ENCODE measurements at places on chromosomes 12 and 14.
A peak's percentile ranks its signal among the peaks of the same experiment; 100 is the strongest.

- DNase-seq = no peak
These were observed 2.0 kb downstream of the AMHR2 start for GRCh38 chr12:53425515-53426150.

GRCh38 chr12:118391836-118392235, 15.5 kb downstream of the SUDS3 start:
- no peak for DNase-seq

DNA sequence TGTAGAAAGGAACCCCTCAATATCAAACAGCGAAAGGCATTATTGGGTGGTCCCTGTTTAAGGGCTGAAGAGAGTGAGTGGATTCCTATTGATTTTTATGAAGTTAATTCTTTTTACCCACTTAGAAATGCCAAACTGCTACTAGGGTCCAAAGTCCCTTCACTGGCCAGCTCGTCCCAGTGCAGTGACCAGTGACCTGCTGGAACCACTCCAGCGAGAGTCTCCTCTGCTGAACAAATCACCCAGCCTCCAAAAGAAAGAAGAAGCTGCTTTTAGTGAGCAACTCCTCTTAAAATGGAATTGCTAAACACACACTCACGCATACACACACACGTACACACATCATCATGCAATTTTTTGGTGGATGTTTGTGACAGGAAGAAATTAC, 198.2 kb upstream of the PLEKHG7 start:
- no peak for DNase-seq

DNA sequence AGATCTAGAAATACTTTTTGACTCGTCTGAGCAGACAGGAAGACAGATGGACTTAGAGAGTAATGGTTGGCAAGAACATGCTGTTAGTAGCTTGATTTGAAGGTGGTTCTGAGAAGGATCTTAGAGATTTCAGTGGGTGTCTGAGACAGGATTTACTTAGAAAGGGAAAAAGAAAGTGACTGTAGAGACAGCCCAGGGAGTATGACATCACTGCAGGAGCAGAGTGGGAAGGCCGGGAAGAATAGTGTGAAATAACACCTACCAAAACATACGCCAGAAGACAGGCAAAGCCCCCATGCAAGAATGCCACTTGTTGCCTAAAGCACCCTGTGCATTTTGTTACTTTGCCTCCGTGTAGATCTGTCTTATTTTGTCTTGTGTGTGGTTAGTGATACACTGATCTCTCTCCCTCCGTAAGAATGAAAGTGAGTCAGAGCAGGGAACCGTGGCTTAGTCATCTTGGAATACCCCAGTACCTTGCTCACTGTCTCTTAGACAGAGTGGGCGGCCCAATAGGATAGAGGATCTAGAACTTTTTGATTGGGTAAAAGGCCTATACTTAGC, 161.3 kb upstream of the IFNG-AS1 start:
- DNase-seq = peak; percentile 96

- no peak for DNase-seq
These were observed 42.6 kb downstream of the BEGAIN start for GRCh38 chr14:100544506-100545141.

DNA sequence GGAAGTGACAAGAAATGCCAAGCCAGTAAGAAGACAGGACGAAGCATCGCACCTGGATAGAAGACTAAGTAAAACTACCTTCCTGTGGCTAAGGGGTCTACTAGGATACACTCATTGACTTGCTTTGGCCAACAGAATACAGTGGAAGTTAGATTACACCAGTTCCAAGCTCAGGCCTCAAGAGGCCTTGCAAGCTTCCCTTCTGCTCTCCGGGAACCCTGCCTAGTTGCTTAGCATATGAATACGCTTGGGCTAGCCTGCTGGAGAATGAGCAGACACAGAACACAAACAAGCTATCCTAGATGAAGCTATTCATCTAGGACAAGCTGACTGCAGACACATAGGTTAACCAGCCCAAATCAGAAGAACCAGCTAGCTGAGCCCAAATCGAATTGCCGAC, 97.0 kb downstream of the DPF3 start:
- DNase-seq = no peak

DNA sequence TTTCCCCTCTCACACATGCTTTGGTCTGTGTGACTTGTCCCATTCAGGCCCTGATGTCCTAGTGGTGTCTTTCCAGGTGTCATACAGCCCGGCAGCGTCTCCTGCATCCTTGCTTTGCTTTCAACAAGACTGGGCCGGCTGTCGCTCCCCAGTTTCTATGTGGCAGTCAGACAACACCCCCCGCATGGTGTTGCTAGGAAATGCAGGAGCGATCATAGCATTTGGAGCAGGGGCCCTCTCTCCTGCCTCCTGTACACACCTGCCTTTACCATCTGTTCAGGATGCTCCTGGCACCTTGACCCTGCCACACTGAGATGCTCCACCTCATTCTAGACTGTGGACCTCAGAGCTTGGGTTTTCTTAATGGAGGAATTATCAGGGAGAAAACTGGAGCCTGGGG, 29.5 kb downstream of the CACNA1C start:
- DNase-seq = no peak

GRCh38 chr12:32134101-32134888, 27.6 kb downstream of the BICD1 start:
- peak; percentile 51 for DNase-seq

GRCh38 chr12:114967151-114967550, 283.2 kb upstream of the TBX3 start:
- DNase-seq = no peak

DNA sequence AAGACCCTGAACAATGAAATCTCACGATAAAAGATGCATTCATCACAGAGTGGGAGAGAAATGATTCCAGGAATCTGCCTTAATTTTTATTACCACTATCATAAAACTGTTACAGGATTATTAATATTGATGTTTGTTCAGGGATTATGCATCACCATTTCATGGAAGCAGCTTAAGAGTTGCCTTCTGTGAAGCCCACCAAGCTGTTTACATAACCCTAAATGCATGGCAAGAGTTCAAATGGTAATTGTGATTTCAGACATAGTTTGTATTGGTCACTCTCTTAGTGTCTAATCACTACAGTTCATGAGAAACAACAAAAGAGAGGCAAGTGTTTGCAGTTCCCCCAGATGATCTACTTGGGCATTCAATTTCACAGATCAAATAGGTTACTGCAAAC, 527.7 kb downstream of the RPS29 start:
- no peak for DNase-seq

DNA sequence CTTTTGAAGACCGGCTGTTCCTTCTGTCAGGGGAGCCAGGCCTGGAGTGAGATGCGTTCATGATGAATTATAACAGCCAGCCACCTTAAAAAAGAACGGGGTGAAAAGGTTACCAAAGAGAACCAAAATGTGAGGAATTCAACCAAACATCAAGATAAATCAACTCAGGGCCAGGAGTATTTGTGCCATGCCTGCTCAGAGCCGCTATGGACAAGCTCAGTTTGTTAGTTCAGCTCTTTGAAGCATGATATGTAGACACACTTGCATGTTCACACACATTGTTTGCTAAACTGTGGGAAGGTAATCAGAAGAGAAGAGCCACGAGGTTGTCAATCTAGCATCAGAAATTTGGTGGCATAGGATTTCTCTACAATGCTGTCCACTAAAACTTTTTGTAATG, 367.4 kb upstream of the TBX3 start:
- no peak for DNase-seq

GRCh38 chr12:19547271-19547671, 108.0 kb downstream of the AEBP2 start:
- peak; percentile 84 for DNase-seq

DNA sequence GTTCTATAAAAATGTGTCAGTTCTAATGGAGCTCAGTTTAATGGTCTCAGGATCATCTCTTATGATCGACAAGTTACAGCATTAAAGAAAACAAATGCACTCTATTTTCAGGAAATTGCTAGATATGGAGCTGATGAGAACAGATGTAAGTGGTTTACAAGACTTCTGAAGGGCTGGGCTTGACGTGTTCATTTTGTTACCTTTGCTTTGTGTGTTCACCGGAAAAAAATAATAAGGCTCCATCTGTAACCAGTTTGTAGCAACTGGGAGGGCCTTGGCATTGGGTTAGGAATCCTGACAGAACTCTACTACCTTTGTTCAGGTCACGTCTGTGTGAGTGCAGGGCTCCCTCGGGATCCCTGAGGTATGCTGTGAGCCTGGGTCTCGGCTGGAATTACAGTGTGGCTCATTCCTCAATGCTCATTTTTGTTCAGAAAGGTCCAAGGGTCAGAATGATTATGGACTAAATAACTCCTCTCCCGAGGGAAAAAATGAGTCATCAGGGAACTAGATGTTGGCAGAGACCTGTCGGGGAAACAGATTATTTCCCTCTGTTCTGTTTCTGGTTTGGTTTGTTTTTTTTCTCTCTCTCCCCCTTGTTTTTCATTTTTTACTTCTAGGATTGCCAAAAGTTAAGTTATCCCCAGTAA, 158.0 kb downstream of the SLC5A8 start:
- DNase-seq = peak; percentile 66

DNA sequence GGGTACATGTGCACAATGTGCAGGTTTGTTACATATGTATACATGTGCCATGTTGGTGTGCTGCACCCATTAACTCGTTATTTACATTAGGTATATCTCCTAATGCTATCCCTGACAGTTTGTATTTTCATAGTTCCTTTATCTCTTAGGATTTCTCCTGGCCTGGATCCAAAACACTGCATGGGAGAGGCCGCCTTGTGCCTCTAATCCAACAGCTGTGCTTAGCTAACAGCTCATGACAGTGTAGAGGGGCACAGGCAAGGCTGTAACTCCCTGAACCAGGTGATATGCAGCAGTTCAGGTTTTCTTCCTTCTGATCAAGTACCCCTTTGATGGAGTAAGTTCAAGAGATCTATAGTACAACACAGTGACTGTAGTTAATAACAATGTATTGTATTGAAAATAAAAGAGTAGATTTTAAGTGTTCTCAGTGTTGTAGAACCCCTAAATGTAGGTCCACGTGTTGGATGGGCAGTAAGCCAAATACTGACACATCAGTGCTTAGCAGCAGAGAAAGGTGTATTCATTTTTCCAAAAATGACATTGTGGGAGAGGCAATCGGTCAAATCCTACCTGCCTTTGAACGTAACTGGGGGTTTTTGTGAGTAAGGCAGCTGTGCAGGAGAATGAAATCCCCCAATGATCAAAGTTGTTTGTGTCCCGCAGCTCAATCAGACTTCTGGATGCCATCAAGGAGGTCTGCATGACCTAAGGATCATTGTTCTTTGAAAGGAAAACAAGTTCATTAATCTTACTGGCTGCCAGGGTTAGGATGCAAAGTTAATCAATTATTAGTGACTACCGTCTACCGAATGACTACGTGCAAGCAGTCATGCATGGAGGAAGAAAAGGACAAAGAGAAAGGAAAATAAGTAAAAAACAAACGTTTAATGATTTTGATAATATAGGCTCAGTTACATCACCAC, 89.3 kb upstream of the FGD4 start:
- peak; percentile 72 for DNase-seq

GRCh38 chr12:113145720-113146551, 3.6 kb upstream of the CFAP73 start:
- peak; percentile 22 for DNase-seq

- peak; percentile 9 for DNase-seq
These were observed 412.6 kb downstream of the MDGA2 start for GRCh38 chr14:47262801-47263200.

DNA sequence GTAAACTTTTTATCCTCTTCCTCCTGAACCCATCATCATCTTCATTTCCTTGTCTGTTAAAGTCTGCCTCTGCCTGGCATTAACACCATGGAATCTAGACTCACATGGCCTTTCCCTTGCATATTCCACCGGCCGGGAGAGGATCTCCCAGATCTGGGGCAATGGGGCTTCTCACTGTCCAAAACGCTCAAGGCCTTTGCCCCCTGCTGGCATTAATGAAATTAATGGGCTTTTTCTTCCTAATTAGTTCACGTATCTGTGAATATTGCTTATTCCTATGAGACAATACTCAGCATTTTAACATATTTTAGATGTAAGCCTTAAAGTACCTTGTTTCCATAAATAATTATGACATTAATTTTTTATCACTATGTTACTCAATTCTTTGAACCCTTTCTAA, 42.9 kb upstream of the CAPRIN2 start:
- DNase-seq = no peak

DNA sequence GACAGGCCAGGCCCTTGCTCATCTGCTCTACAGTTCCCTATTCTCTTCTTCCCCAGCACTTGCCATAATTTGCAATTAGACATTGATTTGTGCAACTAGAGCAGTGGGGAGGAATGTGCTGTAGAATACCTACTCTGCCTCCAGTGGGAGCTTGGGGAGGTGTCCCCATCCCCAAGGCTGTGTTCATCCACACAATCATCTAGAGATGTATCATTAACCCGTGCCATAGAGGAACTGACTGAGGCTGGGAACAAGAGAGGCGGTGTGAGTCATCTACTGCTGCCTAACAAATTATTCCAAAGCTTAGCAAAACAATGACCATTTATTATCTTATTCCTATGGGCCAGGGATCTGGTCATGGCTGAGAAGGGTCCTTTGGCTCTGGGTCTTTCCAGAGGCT, 5.1 kb upstream of the OTUB2 start:
- DNase-seq = peak; percentile 18

DNA sequence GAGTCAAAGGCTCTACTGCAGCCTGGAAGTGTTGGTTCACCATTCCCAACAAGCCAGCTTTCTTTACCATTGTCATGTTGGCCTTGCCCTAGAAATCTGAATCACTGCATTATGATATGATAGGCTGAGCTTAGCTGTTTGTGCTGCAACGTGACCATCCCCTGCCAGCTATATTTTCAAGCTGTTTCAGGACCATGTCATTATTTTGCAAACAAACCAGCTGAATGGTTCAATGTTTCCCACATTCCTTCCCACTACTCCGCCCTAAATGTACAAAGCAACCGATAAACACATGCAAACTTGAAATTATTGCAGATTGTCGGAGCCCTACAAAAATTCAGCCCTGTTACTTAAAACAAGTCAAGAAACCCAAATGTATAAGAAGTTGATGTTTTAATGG, 136.1 kb downstream of the KICS2 start:
- no peak for DNase-seq

- DNase-seq = peak; percentile 69
These were observed 4.0 kb downstream of the RBM19 start for GRCh38 chr12:113961921-113962710.

- no peak for DNase-seq
These were observed 2.4 kb upstream of the TCL1B start for GRCh38 chr14:95683793-95684192.

GRCh38 chr12:5453466-5453865, 21.6 kb downstream of the NTF3 start:
- no peak for DNase-seq

- DNase-seq = peak; percentile 78
These were observed 5.9 kb downstream of the ZFYVE21 start for GRCh38 chr14:103721334-103722120.

DNA sequence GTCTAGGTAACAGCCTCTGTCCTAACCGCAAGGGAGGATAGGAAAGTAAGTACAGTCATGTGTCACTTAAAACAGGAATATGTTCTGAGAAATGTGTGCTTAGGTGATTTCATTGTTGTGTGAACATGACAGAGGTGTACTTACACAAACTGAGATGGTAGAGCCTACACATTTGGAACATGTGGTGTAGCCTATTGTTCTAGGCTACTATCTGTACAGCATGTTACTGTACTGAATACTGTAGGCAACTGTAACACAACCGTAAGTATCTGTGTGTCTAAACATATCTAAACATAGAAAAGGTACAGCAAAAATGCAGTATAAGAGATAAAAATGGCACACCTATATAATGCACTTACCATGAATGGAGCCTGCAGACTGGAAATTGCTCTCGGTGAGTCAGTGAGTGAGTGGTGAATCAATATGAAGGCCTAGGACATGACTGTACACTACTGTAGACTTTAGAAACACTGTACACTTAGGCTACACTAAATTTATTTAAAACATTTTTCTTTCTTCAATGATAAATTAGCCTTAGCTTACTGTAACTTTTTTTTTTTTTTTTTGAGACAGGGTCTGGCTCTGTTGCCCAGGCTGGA, 13.2 kb upstream of the MDM2 start:
- DNase-seq = peak; percentile 60

Data from choroid plexus epithelial cell (primary cell).